CD8-positive, alpha-beta T cell (primary cell): ENCODE measurements at places on chromosomes 13 and 19.

GRCh38 chr13:62320129-62321108 lies 904.8 kb upstream of the PCDH20 start:
- no peak for DNase-seq

- no peak for DNase-seq
These were observed 1730.4 kb upstream of the SLC10A2 start for GRCh38 chr13:104796581-104796980.

- peak; percentile 39 for DNase-seq
These were observed 18.7 kb downstream of the LSM4 start for GRCh38 chr19:18304208-18304457.

DNA sequence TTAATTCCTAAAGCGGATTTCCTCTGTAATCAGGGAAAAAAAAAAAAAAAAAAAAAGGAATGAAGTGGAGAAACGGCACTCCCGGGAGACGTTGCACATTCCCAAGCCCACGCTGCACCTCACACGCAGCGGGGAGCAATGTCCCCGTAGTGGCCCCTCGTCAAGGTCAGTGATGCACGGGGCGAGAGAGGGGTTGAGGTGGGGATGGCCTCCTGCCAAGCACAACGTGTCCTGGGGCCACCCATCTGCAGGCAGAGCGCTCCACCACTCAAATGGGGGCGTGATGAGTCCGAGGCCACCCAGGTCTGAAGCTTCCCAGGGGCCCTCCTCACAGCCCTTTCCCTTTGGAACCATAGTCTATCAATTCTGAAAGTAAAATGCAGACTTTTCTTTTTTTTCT lies 15.1 kb downstream of the PLK5 start:
- DNase-seq, result no peak

GRCh38 chr13:76992548-76993001 lies 694 bp downstream of the CLN5 start:
- DNase-seq, result peak; percentile 38

DNA sequence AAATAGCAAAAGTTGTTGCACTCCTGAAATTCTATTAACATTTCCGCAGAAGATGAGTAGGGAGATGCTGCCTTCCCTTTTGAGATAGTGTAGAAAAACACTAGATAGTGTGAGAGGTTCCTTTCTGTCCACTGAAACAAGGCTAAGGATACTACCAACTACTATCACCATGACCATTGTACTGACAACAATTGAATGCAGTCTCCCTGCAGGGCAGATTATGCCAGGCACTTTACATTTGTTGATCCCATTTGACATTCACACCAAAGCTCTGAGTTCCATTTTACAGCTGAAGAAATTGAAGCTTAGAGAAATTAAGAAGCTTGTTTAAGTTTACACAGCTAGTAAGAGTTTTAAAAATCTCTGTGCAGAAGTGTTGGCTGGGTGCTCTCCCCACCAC lies 55.0 kb downstream of the CYSLTR2 start:
- no peak for DNase-seq

DNA sequence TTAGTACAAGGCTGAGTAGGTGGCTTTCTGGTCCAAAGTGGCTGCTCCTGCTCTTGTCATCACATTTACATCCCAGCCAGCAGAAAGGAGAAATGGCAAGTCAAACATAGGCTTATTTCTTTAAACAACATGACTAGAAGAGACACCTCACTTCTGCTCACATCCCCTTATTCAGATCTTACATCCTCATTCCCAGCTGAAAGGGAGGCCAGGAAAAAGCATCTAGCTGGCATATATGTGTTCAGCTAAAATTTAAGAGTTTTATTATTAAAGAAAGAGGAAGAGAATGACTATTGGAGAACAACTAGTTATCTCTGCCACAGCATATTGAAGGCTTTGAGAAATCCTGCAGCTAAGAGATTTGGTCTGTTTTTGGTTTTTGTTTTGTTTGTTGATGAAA lies 34.1 kb downstream of the RGCC start:
- DNase-seq, result no peak
